ENCODE measurements at places on chromosomes 16 and 17. TPM values are rescaled to one million over a fixed set of nuclear protein-coding genes. Genes with fewer than 3 reads are reported as not detected.
A peak's percentile ranks its signal among the peaks of the same experiment; 100 is the strongest.

- no peak overlapping the region for H3K4me3 ChIP-seq
- H3K4me1 ChIP-seq: peaks cover 7% of the 10 kb centered on the region
- H3K27me3 ChIP-seq: no peaks in the 10 kb centered on the region
Measured at GRCh38 chr16:46961373-46962353, 11.8 kb downstream of the DNAJA2 start.

GRCh38 chr17:38602956-38603785, 2.6 kb downstream of the SRCIN1 start:
- H3K36me3 ChIP-seq: no peaks in the 10 kb centered on the region
- no peak for DNase-seq
- peaks cover 66% of the 10 kb centered on the region for H3K27me3 ChIP-seq
- peaks cover 20% of the 10 kb centered on the region for H3K4me1 ChIP-seq

- DNase-seq: no peak
- H3K36me3 ChIP-seq: peaks cover 4% of the 10 kb centered on the region
- H3K27me3 ChIP-seq: no peaks in the 10 kb centered on the region
- peaks cover 20% of the 10 kb centered on the region for H3K4me1 ChIP-seq
Measured at GRCh38 chr17:80219763-80220053, 425 bp downstream of the SGSH start.

- no peak for DNase-seq
- peaks cover 45% of the 10 kb centered on the region for H3K36me3 ChIP-seq
- no peak overlapping the region for H3K4me3 ChIP-seq
Measured at GRCh38 chr17:20999044-20999573, 43.7 kb downstream of the USP22 start.

- no peaks in the 10 kb centered on the region for H3K27me3 ChIP-seq
- H3K4me1 ChIP-seq: peaks cover 34% of the 10 kb centered on the region
Measured at GRCh38 chr17:17304521-17304985, 1.4 kb downstream of the NT5M start.

DNA sequence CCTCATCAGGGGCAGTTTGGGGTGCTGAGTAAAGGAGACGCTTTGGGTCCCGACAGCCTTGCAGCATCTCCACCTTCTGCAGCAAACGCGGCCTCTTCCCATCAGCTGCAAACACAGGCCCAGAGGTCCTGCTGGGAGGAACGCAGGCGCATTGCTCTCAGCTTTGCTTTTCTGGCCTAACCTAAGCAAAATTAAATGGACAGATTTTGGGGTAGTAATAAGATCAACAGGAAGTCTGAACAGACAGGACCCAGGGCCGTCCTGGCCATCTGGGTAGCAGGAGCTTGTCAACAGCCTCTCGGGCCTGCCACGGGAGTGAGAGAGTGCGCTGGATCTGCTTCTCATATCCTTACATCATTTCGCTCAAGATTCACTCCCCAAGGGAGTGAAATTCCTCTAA, 7.2 kb downstream of the NUBP1 start:
- no peak for DNase-seq
- no peak overlapping the region for H3K4me3 ChIP-seq
- H3K27me3 ChIP-seq: no peaks in the 10 kb centered on the region
- H3K36me3 ChIP-seq: peaks cover 15% of the 10 kb centered on the region
- H3K4me1 ChIP-seq: peaks cover 37% of the 10 kb centered on the region

DNA sequence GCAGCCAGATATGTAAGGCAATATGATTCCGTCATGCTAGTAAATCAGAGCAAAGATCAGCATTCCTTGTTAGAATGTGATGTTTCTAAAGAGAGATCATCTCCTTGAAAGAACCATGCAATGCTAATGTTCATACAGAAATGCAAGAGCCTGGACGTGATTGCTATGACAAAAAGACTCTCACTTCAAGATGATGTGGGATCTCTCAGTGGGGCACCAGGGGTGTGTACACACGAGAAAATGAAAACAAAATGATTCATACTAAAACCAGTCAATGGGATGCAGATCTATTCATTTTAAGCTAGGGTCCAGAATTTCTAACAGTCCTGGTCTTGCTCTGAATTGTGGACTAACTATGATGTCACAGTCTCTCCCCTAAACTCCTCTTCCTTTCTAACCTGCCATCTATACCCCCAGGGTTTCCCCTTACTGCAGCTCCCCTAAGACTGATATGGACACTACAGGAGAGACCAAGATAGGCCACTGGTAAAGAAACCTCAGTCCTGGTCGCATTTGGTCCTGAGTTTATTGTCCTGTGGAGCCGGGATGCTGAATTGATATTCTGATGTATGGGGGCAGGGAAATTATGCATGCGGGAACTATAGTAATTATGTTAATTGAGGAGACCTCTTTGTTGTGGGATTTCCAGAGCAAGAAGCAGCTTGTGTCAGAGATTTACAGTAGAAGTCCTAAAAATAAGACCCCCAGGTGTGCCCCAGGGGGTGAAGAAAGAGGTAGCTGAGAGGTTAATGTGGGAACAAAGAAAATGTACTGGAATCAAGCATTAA, 179.0 kb downstream of the PMP22 start:
- no peak overlapping the region for H3K27ac ChIP-seq
- DNase-seq: no peak

- DNase-seq: no peak
- H3K4me1 ChIP-seq: no peaks in the 10 kb centered on the region
- H3K27me3 ChIP-seq: no peaks in the 10 kb centered on the region
- no peak overlapping the region for H3K27ac ChIP-seq
- no peaks in the 10 kb centered on the region for H3K36me3 ChIP-seq
Measured at GRCh38 chr16:15900901-15901500, 12.6 kb upstream of the CEP20 start.

DNA sequence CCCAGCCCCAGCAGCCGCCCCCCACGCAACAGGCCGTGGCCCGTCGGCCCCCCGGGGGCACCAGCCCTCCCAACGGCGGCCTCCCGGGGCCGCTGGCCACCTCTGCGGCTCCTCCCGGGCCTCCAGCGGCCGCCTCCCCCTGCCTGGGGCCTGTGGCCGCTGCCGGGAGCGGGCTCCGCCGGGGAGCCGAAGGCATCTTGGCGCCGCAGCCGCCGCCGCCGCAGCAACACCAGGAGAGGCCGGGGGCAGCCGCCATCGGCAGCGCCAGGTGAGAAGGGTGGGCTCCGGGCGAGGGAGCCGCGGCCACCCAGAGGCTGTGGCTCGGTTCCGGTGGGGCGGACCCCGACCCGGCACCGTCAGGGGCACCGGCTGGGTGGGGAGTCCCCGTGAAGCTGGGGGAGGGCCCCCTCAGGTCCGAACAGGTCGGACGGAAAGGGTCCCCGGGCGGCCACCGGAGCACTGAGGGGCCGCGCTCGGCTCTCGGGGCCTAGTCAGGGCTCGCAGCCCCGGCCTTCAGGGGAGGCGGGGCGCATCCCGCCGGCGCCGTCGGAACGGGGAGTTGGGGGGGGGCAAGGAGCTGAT, 583 bp downstream of the ATXN2L start:
- no peak for DNase-seq
- peak overlapping the region; percentile 89 for H3K4me3 ChIP-seq
- H3K27me3 ChIP-seq: no peaks in the 10 kb centered on the region
- H3K36me3 ChIP-seq: peaks cover 34% of the 10 kb centered on the region
- peaks cover 15% of the 10 kb centered on the region for H3K4me1 ChIP-seq

GRCh38 chr17:73801455-73802100, 157.3 kb upstream of the SDK2 start:
- H3K27ac ChIP-seq: no peak overlapping the region
- DNase-seq: no peak
- no peak overlapping the region for H3K4me3 ChIP-seq
- H3K4me1 ChIP-seq: no peaks in the 10 kb centered on the region

ITGB4 gene
- 6.7 TPM for total RNA-seq

DNAJC7 gene
- total RNA-seq: 81.9 TPM

ADAM11 gene
- 14.4 TPM for total RNA-seq

POLDIP2 gene
- total RNA-seq: 167 TPM

HOXB13 gene
- not detected for total RNA-seq

PRKCA gene
- total RNA-seq: 7.5 TPM

ITGAL gene
- total RNA-seq: 18.2 TPM
